ENCODE measurements at places on chromosomes 6 and 20.
A peak's percentile ranks its signal among the peaks of the same experiment; 100 is the strongest.

- no peak for DNase-seq
These were observed 9.0 kb upstream of the EXOC2 start for GRCh38 chr6:701700-702479.

GRCh38 chr6:2166717-2167116 lies 78.7 kb downstream of the GMDS start:
- DNase-seq, result no peak

- DNase-seq, result no peak
These were observed 65.7 kb upstream of the PTGIS start for GRCh38 chr20:49633643-49634042.

GRCh38 chr6:149425224-149425623 lies 25.2 kb downstream of the SUMO4 start:
- DNase-seq, result no peak

DNA sequence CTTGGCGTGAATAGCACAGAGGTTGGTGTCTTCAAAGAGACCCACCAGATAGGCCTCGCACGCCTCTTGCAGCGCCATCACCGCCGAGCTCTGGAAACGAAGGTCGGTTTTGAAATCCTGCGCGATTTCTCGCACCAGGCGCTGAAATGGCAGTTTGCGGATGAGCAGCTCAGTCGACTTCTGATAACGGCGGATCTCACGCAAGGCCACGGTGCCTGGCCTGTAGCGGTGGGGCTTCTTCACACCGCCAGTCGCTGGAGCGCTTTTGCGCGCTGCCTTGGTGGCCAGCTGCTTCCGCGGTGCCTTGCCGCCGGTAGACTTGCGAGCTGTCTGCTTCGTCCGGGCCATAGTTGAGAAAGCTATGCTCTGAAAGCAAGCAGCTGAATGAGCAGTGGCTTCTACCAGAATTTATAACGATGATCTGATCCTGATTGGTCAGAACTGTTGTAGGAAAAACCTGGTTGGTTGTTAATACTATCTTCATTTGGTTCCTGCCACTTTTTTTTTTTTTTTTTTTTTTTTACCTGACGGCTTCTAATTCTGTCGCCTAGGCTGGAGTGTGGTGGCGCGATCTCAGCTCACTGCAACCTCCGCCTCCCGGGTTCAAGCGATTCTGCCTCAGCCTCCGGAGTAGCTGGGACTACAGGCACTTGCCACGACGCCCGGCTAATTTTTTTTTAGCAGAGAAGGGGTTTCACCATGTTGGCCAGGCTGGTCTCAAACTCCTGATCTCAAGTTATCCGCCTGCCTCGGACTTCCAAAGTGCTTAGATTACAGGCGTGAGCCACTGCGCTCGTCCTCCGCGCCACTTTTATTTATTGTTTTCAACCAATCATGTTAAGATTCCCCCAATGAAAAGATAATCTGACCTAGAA lies 21.5 kb downstream of the OR2B2 start:
- DNase-seq, result peak; percentile 46

DNA sequence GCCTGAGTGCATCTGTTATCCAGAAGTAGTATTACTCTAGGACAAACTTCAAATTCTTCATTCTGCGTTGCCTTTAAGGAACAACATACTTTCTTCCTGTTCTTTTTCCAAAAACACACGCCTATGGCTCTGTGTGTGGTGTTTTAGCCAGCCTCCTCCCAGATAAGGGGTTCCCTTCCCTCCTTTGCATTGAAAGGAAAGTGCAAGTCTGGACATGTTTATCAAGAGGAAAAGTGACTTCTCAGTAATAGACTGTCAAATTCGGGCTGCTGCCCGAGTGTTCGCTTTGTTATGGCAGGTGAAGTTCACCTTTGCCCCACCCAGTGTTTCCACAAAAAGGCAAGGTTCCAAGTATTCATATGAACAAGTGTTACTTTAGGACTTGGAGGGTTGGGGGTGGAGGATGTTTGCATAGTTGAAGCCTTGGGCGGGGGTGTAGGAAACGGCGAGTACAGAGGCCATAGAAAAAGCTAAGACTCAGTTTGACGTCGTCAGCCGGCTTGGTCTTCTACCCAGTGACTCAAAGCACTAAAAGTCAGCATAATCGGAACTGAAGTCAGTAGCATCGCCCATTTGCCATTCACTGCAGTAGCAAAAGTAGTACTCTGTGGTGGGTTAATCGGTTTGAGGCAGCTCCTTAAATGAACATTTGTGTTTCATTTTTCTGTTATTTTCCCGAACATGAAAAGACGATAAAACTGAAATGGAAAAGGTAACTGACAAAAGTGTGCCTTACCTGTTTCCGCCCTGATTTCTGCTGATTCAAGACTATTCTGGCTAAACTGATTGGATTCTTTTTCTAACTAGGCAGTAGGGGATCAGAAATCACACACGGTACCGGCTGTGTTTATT lies 12.5 kb downstream of the PRDM1 start:
- DNase-seq, result peak; percentile 73

- no peak for DNase-seq
These were observed 9.7 kb downstream of the BEND3 start for GRCh38 chr6:107105511-107106116.

- DNase-seq, result no peak
These were observed 528.7 kb downstream of the DOK5 start for GRCh38 chr20:55004044-55004443.

DNA sequence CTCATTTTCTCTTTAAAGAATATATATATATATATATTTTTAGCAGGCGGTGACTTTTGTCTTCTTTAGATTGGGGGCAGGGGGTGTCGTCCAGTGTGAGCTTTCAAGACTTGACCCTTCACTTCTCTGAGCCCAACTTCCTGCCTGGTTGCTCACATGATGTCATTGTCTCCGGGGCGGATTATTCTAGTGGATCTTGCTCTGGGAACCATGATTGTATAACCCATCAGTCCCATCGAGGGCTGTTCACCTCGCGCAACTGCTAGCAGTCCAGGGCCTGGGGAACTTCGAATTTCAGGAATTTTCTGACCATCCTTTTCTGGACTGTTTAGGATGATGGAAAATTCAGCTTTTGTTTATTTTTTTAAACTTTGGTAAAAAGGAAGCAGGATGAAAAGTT lies 1.0 kb downstream of the IGF2R start:
- DNase-seq, result no peak

DNA sequence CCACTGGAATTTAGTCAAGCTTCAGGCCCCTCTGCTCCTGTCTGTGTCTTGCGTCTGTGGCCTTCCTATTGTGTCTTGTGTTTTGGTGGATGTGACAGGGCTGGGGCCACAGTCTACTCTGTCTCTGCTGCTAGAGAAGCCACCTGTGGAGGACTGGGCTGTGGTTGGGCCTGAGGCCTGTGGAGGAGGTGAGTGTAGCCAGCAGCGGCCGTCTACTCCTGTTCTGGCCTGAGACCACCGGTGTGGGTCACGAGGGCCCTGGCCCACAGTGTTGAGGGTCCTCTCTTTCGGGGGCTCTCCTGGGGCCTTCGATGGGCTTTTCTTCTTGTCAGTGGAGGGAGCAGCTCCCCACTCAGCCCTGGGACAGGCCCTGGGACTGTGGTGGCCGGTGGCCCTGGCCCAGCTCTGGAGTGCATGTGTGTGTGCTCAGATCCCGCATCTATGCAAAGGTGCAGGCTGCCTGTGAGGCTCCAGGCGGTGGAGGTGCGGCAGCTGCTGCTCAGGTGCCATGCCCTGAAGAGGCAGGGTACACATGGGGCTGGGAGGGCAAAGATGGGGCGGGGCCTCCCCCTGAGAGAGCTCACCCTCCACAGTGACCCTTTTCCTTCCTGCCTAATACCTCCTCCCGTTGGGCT lies 20.8 kb downstream of the SDCBP2 start:
- no peak for DNase-seq

GRCh38 chr6:5303682-5304081 lies 42.4 kb downstream of the FARS2 start:
- no peak for DNase-seq

DNA sequence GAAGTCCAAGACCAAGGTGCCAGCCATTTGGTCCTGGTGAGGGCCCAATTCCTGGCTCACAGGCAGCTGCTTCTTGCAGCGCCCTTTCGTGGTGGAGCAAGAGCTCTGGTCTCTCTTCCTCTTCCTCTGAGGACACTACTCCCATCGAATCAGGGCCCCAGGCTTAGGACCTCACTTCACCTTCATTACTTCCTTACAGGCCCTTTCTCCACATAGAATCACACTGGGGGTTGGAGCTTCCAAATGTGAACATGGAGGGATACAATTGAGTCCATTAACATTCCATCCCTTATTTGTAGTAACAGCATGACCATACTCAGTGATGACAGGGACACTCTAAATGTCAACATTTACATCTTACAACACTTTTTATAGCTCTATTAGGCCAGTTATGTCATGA lies 2.3 kb downstream of the RAMACL start:
- no peak for DNase-seq

DNA sequence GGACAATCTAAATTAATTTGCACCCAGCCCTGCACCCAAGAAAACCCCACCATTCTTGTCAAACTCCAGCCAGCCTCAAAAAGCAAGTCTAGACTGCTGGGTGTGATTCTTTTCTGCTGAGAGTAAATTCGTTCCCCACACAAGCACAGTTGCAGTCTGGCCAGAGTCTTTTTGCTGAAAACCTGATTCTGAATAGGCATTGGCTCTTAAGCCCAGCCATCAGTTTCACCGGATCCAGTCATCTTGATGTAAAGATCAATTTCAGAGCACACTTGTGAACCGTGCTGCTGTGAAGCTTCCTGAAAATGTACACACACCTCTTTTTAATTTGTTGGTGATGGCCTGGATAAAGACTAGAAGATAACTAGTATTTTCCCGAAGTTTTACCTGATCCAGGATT lies 159.4 kb upstream of the GGTLC1 start:
- DNase-seq, result no peak
